H7 (cell line): ENCODE measurements at places on chromosomes 1 and 21.

- peak; percentile 77 for DNase-seq
Observed at GRCh38 chr1:147669469-147670318, 630 bp downstream of the ACP6 start.

GRCh38 chr21:42570841-42571387, 57.3 kb downstream of the SLC37A1 start:
- peak; percentile 79 for DNase-seq

- DNase-seq, result no peak
Observed at GRCh38 chr1:217184854-217185253, 446.0 kb downstream of the GPATCH2 start.

DNA sequence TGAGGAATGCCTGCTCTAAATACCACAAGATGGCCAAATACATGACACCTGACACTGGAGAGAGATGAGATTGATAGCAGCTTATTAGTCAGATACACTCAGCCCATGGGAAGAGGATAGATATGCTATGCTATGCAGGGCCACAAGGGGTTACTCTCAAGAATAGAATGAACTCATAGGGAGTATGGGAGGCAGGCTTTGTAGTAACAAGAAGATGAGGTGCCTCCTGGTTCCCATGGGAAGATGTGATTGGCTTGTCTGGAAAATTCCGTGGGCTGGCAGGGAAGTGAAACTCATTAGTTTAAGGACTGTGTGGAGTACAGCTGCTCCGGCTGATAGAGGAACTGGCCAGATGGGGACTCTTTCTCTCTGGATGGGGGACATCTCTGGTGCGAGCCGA, 16.5 kb downstream of the CCDC30 start:
- DNase-seq, result peak; percentile 29

GRCh38 chr1:164061528-164061927, 497.5 kb upstream of the PBX1 start:
- DNase-seq, result no peak

- DNase-seq, result no peak
Observed at GRCh38 chr21:37670883-37671282, 245.4 kb downstream of the KCNJ6 start.

DNA sequence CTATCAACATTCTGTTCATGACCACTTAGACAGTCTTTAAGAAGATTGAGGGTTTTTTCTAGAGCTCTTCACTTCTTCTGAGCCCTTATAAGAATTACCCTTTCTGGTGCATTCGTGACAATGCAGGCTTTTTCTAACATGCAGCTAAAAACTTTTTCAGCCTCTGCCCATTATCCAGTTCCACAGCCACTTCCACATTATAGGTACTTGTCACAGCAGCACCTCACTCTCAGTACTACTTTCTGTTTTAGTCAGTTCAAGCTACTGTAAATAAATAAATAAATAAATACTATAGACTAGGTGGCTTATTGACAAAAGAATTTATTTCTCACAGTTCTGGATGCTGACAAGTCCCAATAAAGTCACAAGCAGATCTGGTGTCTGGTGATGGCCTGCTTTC, 284.4 kb upstream of the PKN2 start:
- DNase-seq, result no peak

- no peak for DNase-seq
Observed at GRCh38 chr1:51652599-51652998, 35.7 kb downstream of the OSBPL9 start.

DNA sequence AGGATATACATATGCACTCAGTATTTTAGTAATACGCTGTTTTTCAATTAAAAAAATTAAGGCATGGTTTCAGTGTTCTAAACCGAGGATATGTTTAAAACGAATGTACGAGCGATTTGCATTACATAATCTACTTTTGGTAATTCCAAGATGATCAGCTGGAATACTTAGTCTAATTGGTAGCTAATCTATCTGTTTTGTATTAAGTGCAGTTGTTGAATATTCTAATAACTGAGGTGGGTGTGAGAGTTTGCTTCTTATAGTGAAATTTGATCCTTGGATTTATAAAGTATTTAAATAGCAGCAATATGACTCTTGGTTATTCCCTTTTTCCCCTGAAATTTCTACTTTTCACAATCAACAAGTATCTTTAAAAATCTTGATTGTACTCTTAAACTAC, 1.3 kb downstream of the RNF2 start:
- DNase-seq, result no peak

GRCh38 chr1:15598436-15598835, 13.6 kb upstream of the AGMAT start:
- no peak for DNase-seq

DNA sequence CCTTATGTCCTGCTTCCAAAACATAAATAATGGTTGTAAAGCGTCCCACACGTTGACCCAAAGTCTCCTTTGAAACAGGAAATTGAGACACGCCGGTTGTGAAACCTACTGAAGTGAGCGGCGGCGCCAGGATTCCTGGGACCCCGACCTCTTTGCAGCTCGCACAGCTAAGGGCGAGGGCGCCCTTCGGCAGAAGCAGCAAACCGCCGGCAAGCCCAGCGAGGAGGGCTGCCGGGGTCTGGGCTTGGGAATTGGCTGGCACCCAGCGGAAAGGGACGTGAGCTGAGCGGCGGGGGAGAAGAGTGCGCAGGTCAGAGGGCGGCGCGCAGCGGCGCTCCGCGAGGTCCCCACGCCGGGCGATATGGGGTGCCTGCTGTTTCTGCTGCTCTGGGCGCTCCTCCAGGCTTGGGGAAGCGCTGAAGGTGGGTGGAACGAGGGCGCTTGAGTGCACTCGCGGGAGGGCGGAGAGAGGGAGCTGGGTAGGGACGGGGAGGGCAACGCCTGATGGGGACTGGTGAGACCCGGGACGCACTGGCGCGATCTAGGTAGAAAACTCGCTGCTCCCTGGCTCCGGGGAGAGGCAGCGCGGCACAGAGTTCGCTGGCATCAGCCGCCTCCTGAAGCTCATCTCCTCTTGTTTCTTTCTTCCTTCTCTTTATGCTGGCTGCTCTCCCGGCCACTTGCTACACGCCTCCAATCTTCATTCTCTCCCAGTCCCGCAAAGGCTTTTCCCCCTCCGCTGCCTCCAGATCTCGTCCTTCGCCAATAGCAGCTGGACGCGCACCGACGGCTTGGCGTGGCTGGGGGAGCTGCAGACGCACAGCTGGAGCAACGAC, at the start of gene CD1D:
TSS of gene CD1D (plus strand) at position 155 of the 836 bp plus-strand sequence. CDS start at position 362, 207 bp downstream.
- peak; percentile 85 for DNase-seq

- no peak for DNase-seq
Observed at GRCh38 chr1:212002536-212002935, 32.8 kb downstream of the INTS7 start.

GRCh38 chr1:71298633-71299032, 217.8 kb upstream of the ZRANB2 start:
- DNase-seq, result no peak

DNA sequence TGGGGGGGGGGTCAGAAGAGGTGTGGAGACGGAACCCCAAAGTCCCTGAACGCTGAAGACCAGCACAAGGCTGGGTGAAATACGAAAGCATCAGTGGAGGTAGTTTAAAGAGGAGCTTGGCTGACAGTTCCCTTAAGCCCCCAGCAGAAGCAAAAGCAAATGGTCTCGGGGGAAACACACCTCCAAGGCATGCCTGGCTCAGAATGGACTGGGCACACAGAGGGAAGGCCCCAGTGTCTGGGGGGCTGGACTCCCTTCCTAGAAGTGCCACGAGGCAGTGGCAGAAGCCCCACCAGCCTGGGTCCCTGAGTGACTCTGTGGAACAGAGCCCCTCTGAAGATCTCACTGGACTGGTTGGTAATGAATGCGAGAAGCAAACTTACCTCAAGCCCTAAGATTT, 43.9 kb downstream of the UBE2G2 start:
- DNase-seq, result peak; percentile 35

DNA sequence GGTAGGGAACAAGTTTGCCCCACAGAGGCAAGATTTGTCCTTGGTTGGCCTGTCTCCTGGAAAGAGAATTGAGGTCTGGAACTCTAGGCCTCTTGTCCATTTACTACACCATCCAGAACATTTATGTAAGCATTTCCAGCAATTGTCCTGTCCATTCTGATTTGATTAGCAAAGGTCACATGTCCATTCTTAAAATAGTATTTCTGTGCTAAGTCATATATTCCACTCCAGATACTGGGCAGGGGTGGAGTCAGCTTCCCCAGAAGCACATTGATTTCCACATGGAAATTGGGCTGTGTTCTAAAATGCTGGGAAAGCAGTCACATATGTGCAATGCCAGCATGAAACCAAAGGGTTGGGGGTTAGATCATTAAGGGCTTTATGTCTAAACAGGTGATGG, 21.5 kb upstream of the FMN2 start:
- DNase-seq, result no peak

GRCh38 chr1:15948091-15948591, 27.8 kb downstream of the ZBTB17 start:
- peak; percentile 77 for DNase-seq

GRCh38 chr1:244112041-244112440, 61.0 kb downstream of the ZBTB18 start:
- no peak for DNase-seq

DNA sequence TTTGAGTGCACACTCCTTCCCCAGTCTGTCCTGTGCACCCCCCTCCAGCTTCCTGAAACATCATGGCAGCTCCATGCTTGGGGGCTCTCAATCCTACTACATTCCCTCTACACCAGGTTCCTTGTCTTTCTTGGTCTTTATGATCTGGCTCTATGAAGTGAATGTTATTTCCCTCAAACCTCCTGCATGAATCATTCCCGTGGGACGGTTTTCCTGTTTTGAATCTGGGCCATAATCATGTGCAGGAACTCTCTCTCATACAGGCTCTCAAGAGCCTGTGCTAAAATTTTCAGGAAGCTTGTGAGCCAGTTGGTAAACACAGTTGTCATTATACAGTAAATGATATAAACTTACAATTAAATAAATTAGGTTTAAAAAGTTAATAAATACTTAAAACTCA, 89.8 kb upstream of the KCNE2 start:
- no peak for DNase-seq

GRCh38 chr1:22711071-22711470, 432 bp downstream of the EPHB2 start:
- peak; percentile 84 for DNase-seq

DNA sequence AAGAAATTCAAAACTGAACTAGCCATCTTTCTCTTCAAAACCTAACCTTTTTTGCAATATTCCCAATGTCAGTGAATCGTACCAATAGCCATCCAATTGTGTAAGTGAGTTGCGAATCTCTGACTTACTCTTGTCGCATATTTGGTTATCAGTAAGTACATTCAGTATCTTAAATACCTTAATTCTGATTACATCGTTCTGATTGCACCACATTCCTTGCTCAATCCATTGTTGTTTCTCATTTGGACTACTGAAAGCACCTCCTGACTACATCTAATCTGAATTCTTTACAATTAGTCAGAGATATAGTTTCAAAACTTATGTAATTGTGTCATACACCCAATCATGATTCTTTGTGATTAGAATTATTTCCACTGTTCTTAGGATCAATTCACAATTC, 16.8 kb upstream of the BRINP3 start:
- no peak for DNase-seq

GRCh38 chr21:33841561-33841960, 74.0 kb downstream of the ATP5PO start:
- no peak for DNase-seq

GRCh38 chr1:190452272-190452848, 25.3 kb downstream of the BRINP3 start:
- no peak for DNase-seq

DNA sequence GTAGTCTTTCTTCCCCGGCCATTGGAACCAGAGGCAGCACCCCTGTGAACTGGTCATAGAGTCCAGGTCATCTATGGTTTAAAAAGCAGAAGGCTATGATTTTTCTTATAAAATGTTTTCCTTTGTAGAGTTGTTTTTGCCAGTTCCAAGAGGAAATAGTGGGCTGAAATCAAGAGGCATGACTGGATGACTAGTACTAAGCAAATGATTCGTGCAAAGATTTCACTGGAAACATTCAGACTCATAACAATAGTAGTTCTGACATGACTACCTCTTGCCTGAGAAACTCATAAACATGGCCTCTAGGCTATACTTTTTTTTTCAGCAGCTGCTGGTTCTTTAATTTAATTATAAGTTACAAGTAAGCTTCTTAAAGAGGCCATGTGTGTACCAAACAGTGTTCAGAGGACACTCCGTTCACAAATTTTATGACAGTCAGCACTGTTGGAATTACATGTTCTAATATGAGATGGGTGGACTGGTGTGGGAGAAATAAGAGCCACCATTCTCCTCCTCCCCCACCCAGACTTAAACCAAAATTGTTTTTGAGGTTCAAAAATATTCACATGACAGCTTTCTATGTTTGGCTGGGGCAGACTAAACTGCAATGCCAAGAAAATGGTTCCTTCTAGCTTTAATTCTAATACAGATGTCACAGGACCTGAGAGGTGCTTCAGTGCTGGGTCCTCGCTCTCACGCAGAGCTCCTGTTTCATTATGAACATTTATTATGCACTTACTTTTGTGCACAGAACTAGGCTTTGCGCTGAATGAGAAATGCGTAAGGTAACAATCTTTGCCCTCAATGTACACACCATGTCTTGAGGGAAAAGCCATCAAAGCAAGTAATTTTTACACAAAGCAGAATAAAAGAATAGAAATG, 147.5 kb downstream of the ZC3H11B start:
- no peak for DNase-seq
